ENCODE measurements at places on chromosomes 3 and 15. TPM values are rescaled to one million over a fixed set of nuclear protein-coding genes. Genes with fewer than 3 reads are reported as not detected.
A peak's percentile ranks its signal among the peaks of the same experiment; 100 is the strongest.

DNA sequence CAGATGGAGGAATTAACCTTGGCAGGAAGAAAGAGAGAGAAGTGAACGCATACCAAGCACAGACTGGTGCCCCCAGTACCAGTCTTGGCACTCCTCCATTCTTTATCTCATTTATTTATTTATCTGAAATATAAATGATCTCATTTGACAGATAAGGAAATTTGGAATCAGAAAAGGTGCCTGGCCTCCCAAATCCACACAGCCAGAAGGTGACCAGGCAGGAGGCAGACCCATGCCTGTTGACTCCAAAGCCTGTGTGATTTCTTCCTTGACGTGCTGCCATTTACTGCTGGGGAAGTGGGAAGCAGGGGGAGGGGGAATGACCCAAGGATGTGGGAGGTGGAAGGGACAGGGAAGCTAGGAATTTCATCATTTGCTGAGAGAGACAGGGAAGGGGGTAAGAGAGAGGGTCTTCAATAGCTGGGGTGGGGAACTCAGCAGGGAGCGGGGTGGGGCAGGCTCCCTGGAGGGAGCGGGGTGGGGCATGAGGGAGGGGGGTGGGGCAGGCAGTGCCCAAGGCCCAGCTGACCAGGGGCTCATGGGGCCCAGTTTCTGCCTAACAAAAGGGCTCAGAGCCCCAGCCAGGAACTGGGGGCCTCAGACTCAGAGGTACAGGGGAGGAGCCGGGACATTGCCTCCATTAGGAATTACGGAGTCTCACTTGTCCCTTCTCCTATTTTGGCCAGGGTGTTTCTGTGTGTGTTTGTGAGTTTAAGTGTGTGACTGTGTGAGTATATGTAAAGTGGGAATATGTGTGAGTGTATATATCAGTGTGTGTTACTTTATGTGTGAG, 63.0 kb downstream of the MINAR1 start:
- no peak overlapping the region for H3K4me3 ChIP-seq
- no peak for DNase-seq
- no peaks in the 10 kb centered on the region for H3K27me3 ChIP-seq
- H3K4me1 ChIP-seq, result no peaks in the 10 kb centered on the region
- H3K27ac ChIP-seq, result no peak overlapping the region

DNA sequence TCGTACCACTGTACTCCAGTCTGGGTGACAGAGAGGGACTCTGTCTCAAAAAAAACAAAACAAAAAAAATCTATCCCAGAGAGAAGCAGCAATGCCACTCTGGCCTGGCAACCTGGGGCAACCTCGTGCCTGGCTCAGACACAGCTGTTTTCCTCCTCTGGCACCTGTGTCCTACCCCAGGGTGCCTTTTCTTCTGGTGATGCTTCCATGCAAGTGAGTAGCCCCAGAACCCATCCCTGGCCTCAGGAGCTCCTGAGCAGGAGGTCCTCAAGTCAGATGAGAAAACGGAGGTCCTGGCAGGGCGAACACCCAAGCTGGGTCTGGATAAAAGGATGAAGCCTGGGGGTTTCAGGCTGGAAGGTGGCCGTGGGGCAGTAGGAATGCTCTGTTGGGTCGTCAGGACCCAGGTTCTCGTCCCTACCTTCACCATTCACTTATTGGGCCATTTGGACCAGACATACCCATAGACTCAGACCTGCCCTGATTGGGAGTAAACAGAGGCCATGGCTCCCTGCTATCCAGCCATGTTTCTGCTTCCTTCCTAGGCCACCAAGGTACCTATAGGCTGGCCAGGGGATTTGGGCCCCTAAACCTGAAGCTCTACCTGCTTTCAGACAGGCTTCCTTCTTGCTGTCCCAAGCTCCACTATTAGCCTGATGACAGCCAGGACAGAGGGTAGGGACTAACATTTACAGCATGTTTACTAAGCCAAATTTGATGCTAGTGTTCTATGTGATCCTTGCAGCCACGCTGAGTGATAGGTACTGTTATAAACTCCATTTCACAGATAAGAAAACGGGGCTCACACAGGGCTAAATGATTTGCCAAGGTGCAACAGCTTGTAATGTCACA, 102.2 kb downstream of the DAPK2 start:
- no peak overlapping the region for H3K27ac ChIP-seq
- H3K27me3 ChIP-seq, result no peaks in the 10 kb centered on the region
- no peak for DNase-seq
- H3K4me1 ChIP-seq, result peaks cover 8% of the 10 kb centered on the region
- H3K36me3 ChIP-seq, result no peaks in the 10 kb centered on the region

DNA sequence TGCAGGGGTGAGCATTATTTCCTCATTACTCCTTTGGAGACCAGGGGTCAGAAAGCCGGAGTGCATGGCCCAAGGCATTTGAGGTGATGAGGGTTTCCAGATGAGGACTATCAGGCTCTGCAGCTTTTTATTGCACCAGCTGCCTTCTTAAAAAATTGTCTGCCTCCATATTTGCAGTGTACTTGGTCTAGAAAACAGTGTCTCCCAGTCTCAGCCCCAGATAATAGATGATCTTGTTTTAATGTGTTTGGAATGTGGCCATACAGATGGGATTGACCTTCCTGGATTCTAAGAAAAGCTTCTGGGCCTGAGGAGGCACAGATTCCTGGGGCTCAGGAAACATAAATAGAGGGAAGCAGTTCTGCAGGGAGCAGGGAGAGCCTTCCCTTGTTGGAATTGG, 123.3 kb downstream of the GABRG3 start:
- no peaks in the 10 kb centered on the region for H3K27me3 ChIP-seq
- H3K4me3 ChIP-seq, result no peak overlapping the region
- no peak for DNase-seq

The ACKR2 gene
- total RNA-seq, result not detected

DNA sequence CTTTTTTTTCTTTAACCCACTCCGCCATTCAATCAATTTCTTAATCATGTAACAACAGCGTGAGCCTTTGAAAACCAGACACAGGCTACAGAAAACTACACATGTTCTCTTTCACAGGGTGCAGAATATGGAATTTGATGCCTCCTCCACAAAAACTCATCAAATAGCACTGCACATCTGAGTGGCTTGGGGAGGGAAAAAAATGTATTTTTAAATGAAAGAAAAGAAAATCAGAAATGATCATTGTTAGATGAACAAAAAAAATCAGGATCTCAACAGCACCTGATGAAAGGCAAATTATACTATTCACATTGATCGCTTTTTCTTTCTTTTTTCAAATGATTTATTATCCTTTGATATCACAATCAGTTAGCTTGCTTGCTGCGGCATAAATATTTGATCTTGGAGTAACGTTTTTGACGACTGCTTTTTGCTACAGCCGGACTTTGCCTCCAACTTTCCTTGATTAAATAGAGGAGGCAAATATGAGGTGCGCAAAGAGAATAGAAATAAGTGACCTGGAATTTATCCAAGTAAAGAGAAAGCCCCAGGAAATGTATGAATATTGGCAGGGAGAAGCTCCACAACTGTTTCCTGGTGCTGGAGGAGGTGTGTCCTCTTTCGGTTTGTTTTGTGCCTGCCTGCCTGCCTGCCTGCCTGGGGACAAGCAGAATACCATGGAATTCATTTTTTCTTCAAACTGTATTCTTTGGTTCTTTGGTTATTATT, 63.1 kb downstream of the EDEM1 start:
- H3K36me3 ChIP-seq, result no peaks in the 10 kb centered on the region
- H3K4me1 ChIP-seq, result no peaks in the 10 kb centered on the region
- H3K27me3 ChIP-seq, result no peaks in the 10 kb centered on the region
- H3K27ac ChIP-seq, result no peak overlapping the region
- no peak for DNase-seq

GRCh38 chr3:170078620-170079281, 41.0 kb downstream of the GPR160 start:
- no peaks in the 10 kb centered on the region for H3K27me3 ChIP-seq
- no peak overlapping the region for H3K4me3 ChIP-seq
- H3K27ac ChIP-seq, result no peak overlapping the region
- DNase-seq, result no peak
- no peaks in the 10 kb centered on the region for H3K4me1 ChIP-seq

The SECISBP2L gene
- total RNA-seq, result 19.7 TPM

DNA sequence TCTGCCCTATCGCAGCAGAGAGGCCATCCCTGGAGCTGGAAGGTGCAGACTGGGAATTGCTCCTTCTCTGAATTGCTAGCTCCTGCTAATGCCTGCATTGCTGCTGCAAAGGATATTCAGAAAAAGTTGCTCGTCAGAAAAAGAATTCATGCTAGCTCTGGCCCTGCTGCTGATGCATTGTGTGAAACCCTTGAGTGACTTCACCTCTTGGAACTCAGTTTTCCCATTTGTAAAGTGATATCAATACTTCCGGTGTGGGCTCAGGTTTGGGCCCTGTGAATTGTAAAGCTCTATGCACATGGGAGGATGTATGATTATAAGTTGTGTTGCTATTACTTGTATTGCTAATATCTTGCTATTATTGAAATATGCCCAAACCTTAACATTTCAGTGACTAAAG, 11.4 kb downstream of the SQOR start:
- no peak overlapping the region for H3K27ac ChIP-seq
- no peak for DNase-seq
- no peaks in the 10 kb centered on the region for H3K27me3 ChIP-seq
- H3K4me1 ChIP-seq, result peaks cover 8% of the 10 kb centered on the region

GRCh38 chr3:116886202-116886893, 176.8 kb downstream of the TUSC7 start:
- H3K4me1 ChIP-seq, result no peaks in the 10 kb centered on the region
- no peaks in the 10 kb centered on the region for H3K36me3 ChIP-seq
- H3K27me3 ChIP-seq, result no peaks in the 10 kb centered on the region
- DNase-seq, result no peak
- no peak overlapping the region for H3K27ac ChIP-seq
- H3K4me3 ChIP-seq, result no peak overlapping the region

DNA sequence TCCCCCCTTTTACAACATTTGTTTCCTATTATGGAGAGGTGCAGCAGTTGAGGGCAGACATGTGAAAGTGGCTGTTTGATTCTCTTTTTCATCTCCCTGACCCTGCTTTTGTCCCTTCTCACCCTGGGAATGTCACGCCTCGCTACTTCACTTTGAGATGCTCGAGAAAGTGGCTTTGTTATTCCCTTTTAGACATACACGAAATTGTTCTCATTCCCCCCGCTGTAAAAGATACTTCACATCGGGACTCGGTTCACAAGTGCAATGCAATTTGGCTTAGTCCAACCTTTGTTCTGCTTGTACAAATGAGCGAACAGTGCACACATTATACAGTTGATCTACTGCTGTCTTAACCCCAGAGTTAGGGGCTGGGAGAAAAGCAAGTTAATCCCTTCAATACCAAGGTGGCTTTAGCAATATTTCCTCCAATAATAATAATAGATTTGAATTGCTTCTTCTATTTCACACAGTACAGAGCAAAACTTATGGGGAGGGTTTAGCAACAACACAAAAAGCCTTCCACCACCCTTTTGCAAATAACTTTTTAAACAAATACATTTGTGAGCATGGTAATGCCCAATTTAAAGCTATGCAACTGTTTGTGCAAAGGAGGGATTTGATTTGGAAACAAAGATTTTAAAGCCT, 5.7 kb upstream of the FOXB1 start:
- DNase-seq, result no peak
- H3K4me3 ChIP-seq, result no peak overlapping the region
- H3K27ac ChIP-seq, result no peak overlapping the region

DNA sequence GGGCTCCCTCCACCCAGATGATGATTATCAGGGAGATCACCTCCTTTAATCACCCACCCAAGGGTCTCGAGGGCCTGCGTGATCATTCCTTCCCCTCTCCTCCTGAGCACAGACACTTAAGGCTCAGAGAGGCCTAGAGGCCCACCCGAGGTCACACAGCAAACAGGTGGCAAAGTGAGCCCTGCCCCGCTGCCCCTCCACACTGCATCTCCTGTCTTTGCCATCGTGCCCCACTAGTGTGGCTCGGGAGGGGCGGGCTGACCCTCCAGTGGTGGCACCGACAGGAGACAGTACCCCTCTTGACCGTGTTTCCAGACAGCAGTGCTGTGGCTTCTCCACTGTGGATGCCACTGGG, 4.9 kb upstream of the PLXND1 start:
- peaks cover 64% of the 10 kb centered on the region for H3K4me1 ChIP-seq
- no peaks in the 10 kb centered on the region for H3K27me3 ChIP-seq
- H3K27ac ChIP-seq, result peak overlapping the region; percentile 57
- no peak overlapping the region for H3K4me3 ChIP-seq
- no peak for DNase-seq

The CFAP92 gene
- total RNA-seq, result not detected

DNA sequence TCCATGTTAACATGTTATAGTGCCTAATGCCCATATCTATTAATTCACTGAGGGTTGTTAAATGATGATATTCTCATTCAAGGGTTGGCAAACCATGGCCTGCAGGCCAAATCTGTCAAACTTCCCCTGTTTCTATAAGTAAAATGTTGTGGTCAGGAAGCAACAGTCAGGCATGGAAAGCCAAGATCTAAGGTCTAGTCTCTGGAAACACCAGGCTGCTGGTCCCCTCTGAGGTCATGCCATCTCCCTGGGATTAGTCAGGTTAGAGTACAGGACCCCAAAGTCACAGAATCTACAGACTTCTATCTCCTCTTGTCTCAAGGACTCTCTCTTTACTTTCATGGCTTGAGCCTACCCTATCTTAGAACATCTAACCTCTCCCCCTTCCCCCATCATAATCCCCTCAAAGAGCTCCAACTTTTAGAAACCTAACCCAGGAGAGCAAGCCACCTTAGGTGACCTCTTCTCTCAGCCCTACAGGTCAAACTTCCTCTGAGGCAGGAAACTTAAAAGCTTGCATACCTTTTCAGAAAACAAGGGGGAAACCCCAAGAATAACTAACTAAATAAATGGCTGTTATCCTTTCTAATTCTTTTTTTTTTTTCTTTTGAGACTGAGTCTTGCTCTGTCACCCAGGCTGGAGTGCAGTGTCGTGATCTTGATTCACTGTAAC, 15.3 kb upstream of the HERC1 start:
- H3K4me1 ChIP-seq, result no peaks in the 10 kb centered on the region
- no peaks in the 10 kb centered on the region for H3K36me3 ChIP-seq
- peaks cover 6% of the 10 kb centered on the region for H3K27me3 ChIP-seq
- H3K4me3 ChIP-seq, result no peak overlapping the region
- no peak overlapping the region for H3K27ac ChIP-seq
- DNase-seq, result no peak

DNA sequence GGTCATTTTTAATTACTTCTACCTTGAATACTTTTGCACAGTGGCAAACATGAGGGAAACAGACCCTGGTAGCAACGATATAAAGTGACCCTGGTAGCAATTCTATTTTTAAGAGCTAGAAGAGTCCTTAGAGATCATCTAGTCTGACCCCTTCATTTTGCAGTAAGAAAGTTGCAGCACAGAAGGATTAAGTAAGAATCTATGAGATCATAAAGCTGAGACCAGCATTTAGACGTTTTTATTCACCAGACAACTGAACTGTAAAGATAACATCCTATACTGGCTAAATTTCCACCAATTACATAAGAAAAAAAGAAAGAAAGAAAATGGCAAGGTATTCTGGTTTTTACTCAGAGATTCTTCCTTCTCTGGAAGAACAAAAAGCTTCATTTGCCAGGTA, 49.9 kb downstream of the LRRFIP2 start:
- no peak for DNase-seq
- H3K4me3 ChIP-seq, result no peak overlapping the region
- H3K4me1 ChIP-seq, result peaks cover 6% of the 10 kb centered on the region
- H3K27me3 ChIP-seq, result no peaks in the 10 kb centered on the region
- H3K27ac ChIP-seq, result no peak overlapping the region
